ENCODE measurements at places on chromosomes 1 and 21. TPM values are rescaled to one million over a fixed set of nuclear protein-coding genes. Genes with fewer than 3 reads are reported as not detected.

DNA sequence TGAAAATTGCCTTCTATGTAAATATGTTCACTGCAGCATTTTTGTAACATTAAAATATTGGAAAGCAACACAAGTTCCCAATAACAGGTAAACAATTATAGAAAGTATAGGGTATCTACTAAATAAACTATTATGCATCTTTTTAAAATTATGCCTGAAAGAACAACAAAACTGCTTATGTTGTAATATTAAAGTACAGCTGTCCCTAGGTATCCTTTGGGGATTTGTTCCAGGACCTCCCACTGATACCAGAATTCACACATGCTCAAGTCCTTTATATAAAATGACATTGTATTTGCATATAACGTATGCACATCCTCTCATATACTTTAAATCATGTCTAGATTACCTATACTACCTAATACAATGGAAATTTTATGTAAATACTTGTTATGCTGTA is 121.8 kb upstream of the TNFSF4 start:
- DNase-seq: no peak

DNA sequence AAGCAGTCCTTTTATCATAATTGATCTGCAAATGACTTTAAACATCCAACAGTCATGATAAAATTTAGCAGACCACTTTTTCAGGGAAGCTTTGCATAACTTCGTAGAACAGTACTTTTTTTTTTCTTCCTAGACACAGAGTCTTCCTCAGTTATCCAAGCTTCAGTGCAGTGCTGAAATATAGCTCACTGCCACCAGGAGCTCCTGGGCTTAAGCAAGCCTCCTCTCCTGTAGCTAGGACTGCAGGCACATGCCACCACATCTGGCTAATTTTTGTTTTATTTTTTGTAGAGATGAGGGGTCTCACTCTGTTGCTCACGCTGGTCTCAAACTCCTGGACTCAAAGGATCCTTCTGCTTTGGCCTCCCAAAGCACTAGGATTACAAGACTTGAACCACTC is 3.8 kb downstream of the F13B start:
- no peak for DNase-seq

DNA sequence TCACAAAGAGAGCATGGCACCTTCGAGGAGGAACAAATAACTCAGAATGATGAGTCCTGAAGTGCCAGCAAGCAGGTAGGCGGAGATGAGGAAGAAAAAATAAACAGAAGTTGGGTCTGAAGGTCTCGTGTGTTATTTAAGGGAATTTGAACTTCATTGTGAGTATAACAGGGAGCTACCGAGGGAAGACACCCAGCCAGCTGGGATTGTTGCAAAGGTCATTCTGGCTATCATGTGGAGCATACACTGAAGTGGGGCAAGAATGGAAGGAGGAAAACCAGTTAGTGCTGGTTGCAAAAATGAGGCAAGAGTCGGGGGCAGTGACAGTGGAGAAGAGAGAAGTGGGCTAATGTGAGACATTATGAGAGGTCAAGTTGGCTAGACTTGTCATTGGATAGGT is 53.6 kb upstream of the RAP1A start:
- DNase-seq: no peak

DNA sequence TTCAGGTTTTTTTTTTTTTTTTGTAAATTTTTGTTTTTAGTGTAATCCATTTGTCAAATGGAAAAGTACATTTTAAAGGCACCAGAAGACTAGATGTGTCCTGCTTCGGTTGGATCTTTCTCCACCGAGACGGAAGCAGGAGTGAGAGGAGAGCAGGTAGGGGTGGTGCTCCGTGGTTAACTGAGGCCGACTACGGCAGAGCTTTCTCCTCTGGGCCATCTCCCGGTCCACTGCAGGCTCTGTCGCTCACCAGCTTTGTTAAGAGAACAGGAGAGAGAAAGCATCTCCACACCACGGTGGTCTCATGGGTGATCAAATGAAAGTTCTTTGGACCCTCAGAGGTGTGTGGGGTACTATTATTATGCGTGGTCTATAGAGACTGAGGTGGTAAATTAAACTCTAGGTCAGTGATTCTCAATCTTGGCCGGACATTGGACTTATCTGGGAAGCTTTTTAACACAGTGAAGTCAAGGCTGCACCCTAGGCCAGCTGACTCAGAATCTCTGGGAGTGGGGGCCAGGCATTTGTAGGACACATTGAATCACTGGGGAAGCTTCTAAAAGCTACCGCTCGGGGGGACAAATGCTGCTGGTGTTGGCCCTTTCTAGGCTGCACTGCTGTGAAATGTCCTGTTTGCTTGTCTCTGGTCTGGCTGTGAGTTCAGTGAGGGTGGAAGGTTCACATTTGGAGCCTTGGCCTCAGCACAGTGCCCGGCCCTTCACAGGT is 25.0 kb downstream of the ABCA4 start:
- peak; percentile 82 for DNase-seq

DNA sequence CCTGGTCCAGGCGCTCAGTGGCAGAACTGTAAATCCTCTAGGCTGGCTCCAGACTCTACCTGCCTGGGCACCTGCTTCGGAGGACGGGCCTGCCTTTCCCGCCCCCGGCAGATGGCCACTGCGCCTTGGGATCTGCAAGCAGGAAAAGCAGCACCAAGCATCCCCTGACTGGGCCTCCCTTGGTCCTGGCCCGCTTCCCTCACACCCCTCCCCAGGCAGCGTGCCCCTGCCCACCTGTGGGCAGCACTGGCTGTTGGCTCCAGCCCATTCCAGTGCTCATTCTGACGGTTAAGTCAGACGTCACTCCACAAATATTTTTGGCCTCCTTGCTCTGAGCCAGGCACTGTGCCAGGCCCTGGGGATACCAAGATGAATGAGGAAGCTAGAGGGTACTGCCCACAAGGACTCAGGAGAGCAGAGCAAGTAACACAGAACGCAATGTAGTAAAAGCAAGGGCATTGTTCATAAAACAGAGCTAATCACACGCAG is 22.0 kb upstream of the BLACAT1 start:
- DNase-seq: peak; percentile 40

The UAP1 gene
- polyA plus RNA-seq: 32.7 TPM

The CA14 gene
- 28.3 TPM for polyA plus RNA-seq

The CATSPER4 gene
- not detected for polyA plus RNA-seq

All from right cardiac atrium (tissue), 5 donors.